Inflammatory macrophage treated with lipopolysaccharide for 4 hours (primary cell): ENCODE measurements at places on chromosomes 5 and 9.

GRCh38 chr9:86519066-86519615 is 164.9 kb upstream of the TUT7 start:
- DNase-seq: no peak

- no peak for DNase-seq
Observed at GRCh38 chr9:135601988-135602387, 37.4 kb downstream of the GLT6D1 start.

DNA sequence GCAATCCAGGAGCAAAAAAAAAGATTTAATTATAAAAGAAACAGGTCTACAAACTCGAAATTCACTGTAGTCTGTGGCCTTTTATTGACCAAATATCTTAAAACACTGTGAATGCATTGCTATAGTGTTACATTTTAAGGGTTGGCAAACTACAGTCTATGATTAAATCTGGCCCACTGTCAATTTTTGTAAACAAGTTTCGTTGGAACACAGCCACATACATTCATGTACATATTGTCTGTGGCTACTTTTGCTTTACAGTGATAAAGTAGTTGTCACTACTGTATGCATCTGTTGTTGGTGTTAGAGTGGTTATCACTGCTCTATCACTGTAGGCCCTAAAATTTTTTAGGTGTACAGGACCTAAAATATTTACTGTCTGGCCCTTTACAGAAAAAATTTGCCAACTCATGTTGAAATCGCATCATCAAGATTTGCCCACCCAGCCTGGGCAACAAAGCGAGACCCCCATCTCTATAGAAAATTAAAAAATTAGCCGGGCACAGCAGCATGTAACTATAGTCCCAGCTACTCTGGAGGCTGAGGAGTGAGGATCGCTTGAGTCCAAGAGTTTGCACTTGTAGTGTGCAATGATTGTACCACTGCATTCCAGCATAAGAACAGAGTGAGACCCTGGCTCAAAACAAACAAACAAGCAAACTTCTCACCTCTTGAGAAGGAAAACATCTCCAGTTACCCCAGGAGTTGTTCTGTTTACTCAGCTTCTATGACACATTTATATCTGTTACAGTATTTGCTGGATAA is 89.0 kb downstream of the ERBIN start:
- DNase-seq: no peak

DNA sequence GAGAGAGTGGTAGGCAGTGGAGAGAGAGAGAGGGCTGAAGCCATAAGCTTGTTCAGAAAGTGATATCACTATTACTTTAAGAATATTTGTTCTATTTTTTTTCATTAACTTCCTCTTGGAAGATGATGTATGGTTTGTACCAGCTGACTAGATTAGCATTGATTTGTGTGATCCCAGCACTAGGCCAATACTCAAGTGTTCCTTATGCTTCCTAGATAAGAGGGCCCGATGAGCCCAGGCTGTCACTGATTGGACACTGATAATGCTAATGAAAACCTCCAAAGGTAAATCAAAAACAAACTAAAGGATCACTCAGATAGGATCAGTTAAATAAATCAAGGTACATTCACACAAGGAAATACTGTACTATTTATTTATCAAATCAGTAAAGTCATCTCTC is 52.7 kb upstream of the OTULINL start:
- no peak for DNase-seq

DNA sequence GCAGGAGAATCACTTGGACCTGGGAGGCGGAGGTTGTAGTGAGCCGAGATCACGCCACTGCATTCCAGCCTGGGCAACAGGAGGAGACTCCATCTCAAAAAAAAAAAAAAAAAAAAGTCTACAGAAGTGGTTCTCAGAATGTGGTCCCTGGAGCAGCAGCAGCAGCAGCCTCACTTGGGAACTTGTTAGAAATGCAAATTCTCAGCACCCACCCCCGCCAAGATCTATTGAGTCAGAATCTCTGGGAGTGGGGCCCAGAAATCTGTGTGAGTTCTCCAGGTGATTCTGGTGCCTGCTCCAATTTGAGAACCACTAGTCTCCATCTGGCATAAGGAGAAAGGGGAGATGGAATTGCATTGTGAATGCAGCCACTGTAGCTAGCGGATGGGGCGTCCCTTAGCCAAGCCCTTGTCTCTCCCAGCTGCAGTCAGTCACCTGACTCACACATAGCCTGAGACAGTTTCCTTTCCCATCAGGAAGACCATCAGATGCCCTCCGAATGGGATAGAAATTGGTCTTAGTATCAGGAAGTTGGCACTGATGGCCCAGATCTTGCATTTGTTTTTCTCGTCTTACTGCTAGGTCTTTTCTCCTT is 12.2 kb upstream of the PTCH1 start:
- no peak for DNase-seq

GRCh38 chr5:159915904-159916840 is at the start of gene ADRA1B:
TSS of gene ADRA1B (plus strand) at chr5:159916482. CDS start at chr5:159916906, 424 bp downstream.
- DNase-seq: peak; percentile 65

GRCh38 chr5:114789773-114790402 is 379.8 kb downstream of the TRIM36 start:
- DNase-seq: peak; percentile 8

GRCh38 chr5:16628376-16628775 is 11.6 kb upstream of the RETREG1 start:
- no peak for DNase-seq

DNA sequence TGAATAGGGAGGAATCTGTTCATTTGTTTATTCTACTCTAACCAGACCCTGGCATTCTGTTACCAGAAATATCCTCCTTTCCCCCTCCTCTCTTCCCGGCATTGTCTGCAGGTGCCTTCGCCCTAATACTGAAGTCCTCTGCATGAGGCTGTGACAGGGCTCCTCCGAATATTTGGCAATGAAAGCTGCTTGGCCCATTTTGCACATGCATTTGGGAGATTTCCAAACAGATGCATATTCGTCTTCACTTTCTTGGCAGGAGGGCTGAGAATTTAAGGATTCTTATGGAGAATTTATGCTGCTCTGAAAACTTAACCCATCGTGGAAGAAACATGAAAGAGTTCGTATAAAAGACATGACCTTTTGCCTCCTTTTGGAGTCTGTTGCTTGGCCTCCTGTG is 484.0 kb downstream of the ZNF608 start:
- no peak for DNase-seq

- DNase-seq: no peak
Observed at GRCh38 chr5:1554410-1554967, 30.7 kb upstream of the LPCAT1 start.

DNA sequence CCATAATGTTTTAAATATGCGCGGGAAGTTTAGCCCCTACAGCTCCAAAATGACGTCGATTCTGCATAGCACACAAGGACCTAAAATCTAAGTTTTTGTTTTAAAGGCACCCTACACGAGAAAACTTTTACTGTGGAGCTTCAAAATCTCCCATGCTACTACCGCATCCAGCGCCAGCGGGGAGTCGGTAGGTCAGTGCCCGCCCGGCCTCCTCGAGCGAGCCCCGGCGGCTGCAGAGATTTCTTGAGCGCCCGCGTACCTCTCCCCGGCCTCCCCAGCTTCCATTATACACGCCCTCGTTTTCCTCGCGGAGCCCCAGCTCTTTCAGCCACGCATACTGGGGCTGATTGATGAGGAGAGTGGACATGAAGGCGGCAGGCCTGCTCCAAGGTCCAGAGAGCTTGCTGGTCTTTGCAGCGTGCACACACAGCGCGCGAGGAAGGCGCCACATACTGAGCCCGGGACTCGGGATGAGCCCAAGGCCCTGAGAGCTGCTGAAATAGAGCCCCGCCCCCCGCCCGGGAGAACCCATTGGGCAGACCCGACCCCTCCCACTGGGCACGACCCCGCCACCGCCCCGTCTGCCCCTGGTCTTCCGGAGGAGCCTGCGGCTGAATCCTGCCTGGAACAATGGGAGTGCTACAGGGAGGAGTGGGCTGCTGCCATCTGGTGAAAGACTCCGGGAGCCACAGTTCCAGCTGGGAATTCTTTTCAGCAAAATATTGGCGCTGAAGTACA is at the start of gene ALDH7A1:
ALDH7A1 (minus strand) TSS at position 472 of the 738 bp plus-strand sequence; CDS start at position 451, 21 bp downstream.
- peak; percentile 27 for DNase-seq

DNA sequence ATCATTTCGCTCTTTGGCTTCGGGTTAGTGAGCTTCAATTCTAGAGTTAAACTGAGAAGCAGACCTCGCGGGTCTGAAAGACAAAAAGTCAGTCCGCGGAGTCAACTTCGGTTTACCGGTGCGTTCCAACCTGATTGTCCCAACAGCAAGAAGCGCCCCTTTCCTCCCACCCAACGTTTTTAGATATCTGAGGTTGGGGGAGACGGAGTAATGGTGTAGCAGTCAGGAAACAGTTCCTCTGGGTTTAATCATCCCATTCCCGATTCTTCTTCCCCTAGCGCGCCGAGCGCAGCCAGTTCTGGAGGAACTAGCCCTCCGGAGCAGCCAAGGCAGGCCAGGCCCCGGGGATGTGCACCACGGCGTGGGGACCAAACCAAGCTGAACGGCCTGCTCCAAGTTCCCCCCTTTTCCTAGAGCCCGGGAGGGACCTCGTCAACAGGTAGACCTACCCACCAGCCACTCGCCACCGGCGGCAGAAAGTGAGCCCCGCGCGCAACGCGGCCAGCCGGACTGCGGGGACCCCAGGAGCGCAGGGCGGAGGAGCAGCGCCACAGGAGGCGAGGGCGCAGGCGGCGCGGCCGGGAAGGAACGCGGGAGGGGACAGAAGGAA is 622 bp upstream of the ISL1 start:
- DNase-seq: no peak

- no peak for DNase-seq
Observed at GRCh38 chr9:136720251-136720897, 8.0 kb downstream of the DIPK1B start.

- no peak for DNase-seq
Observed at GRCh38 chr9:116482740-116483139, 204.4 kb upstream of the TRIM32 start.

DNA sequence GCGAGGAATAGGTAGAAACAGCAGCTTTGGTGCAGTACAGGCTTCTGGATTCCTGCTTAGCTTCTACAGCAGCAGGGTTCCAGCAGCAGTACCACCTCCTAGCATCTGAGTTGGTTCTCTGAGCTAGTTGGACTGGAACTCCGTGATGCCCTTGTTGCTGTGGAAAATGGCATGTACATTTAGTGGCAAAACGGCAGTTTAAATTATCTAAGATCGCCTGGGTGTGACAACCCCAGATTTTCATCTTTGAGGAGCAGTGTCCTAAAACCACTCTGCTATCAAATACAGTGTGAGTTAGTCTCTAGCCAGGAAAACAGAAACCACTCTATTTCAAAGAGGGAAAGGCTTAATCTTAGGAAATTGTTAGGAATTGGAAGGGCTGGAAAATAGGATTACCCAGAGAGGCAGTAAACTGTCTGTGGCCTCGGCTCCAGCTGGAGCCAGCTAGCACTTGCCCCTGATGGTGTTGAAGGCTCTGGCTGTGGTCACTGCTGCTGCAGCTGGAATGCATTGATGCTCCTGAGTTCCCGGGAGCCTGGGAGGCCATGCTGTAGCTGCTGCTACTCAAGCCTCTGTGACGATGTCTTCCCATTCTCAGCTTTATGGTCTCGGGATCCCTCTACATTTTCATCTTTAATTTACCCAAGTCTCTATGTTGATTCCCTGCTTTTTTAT is 29.4 kb downstream of the RAD23B start:
- DNase-seq: no peak

DNA sequence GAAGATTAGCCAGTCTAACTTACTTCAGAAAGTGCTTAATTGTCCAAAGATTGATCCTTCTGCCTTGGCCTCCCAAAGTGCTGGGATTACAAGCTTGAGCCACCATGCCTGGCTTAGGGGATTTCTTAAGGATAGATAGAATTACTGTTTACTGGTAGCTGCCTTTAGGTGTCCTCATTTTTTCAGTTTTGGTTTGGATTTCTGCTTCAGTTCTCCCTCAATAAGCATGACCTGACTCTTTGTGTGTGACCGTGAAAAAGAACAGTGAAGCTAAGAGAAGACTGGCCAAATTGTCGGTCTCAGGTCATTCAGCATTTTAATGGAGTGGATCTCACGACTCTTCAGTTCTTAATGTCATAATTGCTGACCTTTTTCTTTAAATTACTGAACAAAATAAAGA is 22.9 kb upstream of the CMYA5 start:
- DNase-seq: no peak

DNA sequence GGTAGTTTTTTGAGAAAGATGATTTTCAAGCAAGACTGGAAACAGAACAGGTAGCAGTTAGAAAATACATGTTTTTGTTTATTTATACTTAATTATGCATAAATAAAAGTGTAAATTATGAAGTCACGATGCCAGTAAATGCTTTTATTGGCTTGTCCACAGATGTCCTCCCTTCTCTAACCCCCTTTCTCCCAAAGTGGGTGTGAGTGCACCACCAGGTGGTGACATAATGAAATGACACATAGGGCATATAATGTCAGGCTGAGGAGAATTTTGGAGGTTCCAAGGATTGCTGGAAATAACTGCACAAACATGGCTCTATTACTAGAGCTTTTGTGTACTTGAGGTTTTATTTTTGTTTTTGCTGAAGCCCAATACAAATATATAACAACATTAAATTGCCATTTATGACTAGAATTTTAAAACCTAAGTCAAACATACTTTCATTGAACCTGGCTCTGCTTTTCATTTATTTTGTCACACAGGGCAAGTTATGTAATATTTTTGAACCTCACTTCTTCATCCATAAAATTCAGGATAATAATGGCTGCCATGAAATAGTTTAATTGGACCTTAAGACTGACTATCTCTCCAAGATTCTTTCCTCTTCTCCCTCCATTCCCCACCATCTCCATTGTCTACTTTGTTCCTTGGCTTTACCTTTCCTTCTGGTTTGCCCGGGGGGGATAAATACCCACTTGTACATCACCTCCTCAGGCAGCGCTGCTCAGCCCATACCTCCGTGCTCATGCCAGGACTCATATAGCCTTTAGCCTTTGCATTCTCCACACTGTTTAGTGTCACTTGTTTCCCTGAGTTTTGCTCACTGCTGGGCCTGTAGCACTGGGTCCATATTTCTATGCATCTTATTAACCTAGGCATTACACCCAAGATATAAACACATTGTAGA is 168.8 kb downstream of the PDE4D start:
- peak; percentile 36 for DNase-seq

- DNase-seq: no peak
Observed at GRCh38 chr9:84382720-84383119, 42.2 kb upstream of the SLC28A3 start.

- DNase-seq: no peak
Observed at GRCh38 chr9:122806661-122807060, 6.7 kb downstream of the OR1K1 start.

GRCh38 chr9:4334410-4334813 is 34.5 kb upstream of the GLIS3 start:
- no peak for DNase-seq

- peak; percentile 70 for DNase-seq
Observed at GRCh38 chr5:143791848-143792731, 19.9 kb upstream of the HMHB1 start.

DNA sequence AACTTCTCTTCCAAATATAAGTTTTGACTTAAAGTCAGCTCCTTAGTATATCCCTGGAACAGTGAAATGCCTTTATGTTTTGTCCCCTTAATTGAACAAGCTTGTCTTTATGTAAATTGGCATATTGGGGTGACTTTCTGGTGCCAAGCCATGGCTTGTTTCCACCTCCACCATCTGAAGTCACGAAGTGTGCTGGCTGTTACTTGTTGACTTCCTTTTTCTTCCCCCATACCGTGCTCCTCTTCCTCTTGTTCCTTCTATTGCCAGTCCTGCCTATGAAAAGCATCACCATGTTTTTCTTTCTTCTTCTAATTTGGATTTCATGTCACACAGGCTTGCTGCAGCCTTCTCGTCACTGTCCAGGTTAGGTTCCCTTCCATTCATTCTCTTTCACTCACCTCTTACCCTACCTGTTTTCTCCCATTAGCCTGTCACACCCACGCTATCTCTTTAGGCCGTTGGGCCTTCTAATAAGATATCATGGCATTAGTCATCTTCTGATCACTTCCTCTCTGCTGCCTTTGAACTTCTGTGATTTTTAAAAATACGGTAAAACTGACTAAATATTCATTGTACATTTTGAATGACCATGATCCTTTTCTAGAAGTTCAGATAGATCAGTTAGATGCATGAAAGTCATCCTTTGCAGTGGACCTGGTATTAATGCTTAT is 48.1 kb downstream of the IQGAP2 start:
- peak; percentile 37 for DNase-seq
